ENCODE measurements at places on chromosomes 2 and 18. TPM values are rescaled to one million over a fixed set of nuclear protein-coding genes. Genes with fewer than 3 reads are reported as not detected.

- DNase-seq: no peak
Measured at GRCh38 chr2:17749753-17750438, 3.7 kb downstream of the SMC6 start.

- DNase-seq: no peak
Measured at GRCh38 chr2:161964160-161964559, 109.9 kb downstream of the DPP4 start.

- DNase-seq: no peak
Measured at GRCh38 chr18:12679183-12679786, 21.4 kb upstream of the SPIRE1 start.

GRCh38 chr2:24175631-24176187, 856 bp downstream of the FAM228A start:
- DNase-seq: no peak

GRCh38 chr18:8778824-8779223, 73.5 kb downstream of the MTCL1 start:
- no peak for DNase-seq

DNA sequence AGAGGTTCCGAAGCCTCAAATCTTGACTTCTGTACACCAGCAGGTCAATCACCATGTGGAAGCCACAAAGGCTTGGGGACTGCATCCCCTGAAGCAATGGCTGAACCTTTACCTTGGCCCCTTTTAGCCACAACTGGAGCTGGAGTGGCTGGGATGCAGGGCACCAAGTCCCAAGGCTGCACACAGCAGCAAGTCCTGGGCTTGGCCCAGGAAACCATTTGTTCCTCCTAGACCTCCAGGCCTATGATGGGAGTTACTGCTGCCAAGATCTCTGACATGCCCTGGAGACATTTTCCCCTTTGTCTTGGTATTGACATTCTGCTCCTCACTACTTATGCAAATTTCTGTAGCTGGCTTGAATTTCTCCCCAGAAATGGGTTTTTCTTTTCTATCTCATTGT, 285.9 kb downstream of the ASXL3 start:
- no peak for DNase-seq

DNA sequence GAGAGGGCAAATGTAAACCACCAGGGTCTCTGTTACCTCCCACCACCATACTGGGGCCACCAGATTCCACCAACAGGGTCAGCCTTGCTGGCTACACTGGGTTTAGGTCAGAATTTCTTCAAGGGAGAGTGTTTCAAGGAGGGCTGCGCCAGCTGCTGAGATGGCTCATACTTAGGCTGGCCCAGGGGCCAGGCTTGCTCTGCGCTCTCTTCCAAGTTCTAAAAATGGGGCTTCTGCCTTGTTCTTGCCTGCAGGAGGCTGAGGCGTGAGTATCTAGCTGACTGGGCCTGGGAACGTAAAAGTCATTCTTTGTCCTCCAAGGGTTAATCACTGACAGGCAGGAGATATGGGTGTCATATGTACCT, 28.1 kb downstream of the MRPL33 start:
- no peak for DNase-seq

GRCh38 chr2:229003256-229003655, 267.8 kb downstream of the PID1 start:
- no peak for DNase-seq

DNA sequence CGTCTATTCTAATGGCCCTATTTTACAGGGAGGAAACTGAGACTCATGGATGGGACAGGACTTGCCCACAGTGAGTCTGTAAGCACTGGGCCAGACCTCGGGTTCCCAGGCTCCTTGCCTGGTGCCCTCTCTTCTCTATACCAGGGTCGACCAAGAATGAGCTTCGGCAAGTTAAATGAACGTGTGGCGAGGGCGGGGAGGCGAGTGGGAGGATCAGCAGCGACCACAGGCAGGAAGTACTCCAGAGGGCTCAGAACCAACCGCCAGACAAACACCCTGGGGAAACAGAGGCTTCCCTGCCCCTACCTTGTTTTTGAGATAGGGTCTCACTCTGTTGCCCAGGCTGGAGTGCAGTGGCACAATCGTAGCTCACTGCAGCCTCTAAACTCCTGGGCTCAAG, 177.7 kb upstream of the SMAD2 start:
- no peak for DNase-seq

DNA sequence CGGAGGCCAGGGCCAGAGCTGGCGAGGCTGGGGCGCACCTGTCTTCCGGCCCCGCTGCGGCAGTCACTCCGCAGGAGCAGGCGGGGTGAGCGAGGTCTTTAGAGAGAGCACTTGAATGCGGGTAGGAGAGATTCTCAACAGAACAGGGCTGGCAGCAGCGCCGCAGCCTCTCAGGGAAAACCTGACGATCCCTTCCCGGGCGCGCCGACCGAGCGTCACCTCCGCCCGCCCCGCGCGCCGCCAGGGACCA, 526 bp downstream of the PRKRA start:
- no peak for DNase-seq

DNA sequence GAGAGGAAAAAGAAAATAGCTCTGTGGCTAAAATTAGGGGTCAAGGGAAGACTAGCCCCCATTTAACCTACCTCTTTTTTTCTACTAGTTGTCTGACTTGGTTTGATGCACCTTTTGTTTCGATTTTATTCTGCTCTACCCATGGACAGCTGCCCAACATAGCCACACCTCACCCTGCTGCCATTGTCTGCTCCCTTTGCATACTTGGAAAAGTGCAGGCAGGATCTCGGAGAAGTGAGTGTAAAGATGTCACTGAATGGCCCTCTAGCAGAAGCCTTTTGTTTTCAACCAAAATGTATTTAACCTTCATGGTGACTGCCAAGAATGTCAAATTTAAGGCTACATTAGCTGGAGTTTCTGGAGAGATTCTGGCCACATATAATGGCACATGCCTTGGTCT, 62.9 kb downstream of the SETBP1 start:
- DNase-seq: no peak

- no peak for DNase-seq
Measured at GRCh38 chr18:7711495-7711894, 144.4 kb downstream of the PTPRM start.

GRCh38 chr2:217610401-217610814, 392.4 kb downstream of the TNS1 start:
- peak; percentile 41 for DNase-seq

- no peak for DNase-seq
Measured at GRCh38 chr2:77521931-77522470, at the start of gene LRRTM4. TSS of gene LRRTM4 (minus strand) at chr2:77522376.

DNA sequence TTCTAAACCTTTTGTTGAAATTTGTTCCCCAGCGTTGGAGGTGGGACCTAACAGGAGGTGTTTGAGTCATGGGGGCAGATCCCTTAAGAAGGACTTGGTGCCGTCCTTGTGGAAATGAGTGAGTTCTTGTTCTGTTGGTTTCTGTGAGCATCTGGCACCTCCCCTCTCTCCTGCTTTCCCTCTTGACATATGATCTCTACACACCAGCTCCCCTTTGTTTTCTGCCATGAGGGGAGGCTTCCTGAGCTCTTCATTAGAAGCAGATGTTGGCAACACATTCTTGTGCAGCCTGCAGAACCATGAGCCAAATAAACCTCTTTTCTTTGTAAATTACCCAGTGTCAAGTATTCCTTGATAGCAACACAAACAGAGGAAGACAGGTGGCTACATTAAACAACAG, 23.8 kb downstream of the NABP1 start:
- DNase-seq: no peak

GRCh38 chr18:35024965-35025364, 16.2 kb upstream of the MAPRE2 start:
- DNase-seq: no peak

- DNase-seq: no peak
Measured at GRCh38 chr2:231017231-231017598, 20.1 kb upstream of the C2orf72 start.

- no peak for DNase-seq
Measured at GRCh38 chr2:198371921-198372543, 567.6 kb downstream of the PLCL1 start.

GRCh38 chr2:240603081-240603835, 16.7 kb downstream of the CAPN10 start:
- no peak for DNase-seq

GRCh38 chr18:40851014-40851429, 1104.0 kb upstream of the PIK3C3 start:
- no peak for DNase-seq

GRCh38 chr2:234335661-234336228, 161.1 kb downstream of the ARL4C start:
- DNase-seq: peak; percentile 67

DNA sequence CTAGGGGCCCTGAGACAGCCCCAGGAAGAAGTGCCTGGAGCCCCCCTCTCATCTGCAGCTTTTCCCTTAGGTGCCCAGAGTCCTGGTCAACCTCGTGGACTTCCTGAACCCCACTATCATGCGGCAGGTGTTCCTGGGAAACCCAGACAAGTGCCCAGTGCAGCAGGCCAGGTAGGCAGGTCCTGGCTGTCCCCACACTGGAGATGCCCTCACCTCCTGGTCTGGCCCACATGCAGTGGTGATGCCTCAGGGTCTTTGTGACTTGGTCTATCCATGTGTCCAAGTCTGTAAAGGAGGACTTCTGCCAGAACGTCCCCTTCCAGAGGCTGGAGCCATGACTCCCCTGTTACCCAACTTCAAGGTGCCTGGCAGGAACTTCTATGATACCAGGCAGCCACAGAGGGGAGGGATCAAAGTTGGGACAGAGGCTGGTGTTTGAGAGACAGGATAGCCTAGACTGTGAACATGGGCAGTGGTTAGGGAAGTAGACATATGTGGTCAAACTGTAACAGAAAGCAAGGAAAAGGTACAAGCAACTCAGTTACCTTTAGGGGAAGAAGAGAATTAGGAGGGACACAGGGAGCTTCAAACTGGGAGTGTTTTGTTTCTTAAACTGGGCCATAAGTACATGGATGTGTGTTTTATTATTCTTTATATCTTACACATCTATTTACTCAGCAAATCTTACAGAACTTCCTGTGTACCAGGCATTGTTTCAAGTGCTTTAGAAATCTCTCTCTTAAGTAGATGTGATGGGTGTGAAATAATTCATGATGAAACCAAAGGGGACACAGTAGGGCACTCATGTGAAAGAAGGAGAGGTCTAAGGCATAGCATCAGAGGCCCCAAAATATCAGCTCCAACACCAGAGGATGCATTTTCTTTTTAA, 107.1 kb downstream of the PLB1 start:
- DNase-seq: no peak

DNA sequence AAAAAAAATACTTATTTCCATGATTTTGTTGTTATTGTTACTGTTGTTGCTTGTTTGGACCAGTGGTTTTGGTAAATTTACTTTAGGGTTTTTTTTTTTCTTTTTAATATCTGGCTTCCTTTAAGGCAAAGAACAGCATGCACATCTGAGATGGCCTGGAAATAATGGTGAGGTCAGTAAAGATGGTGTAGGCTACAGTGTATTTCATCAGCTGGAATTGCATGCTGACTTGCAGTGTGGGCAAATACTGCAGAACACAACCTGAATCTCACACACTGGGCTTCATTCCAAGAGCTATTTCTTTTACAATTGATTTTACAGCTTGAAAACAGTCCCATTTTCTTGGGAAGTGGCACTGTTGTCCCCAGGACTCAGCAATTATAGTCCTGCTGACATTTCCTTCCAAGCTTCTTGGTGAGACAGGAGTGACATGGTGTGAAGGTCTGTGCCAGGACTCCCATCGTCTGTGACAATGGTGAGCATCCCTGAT, 376.1 kb upstream of the SOX11 start:
- no peak for DNase-seq

DNA sequence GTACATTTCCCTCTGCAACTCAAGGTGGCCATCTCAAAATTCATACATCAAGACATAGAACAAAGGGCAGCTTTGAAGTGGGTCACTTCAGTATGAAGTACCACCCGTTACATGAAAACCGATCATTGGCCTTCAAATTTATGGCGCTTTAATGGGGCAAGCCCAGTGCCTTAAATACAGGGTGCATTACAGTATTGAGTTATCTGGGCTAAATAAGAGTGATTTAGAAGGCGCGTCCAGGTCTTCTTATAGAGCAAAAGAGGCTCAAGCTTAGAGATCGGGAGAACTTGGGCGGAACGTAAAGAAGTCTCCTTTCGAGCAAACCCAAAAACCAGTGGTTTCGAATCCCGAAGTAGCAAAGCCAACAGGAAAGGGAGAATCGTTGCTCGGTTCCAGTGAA, 7.1 kb downstream of the HOXD3 start:
- DNase-seq: no peak

The GPR39 gene
- not detected for total RNA-seq

The CRYGC gene
- total RNA-seq: not detected

The TMEM178A gene
- 0.45 TPM for total RNA-seq

The TFCP2L1 gene
- total RNA-seq: 0.18 TPM

The SETBP1 gene
- total RNA-seq: 2.4 TPM

The RETREG2 gene
- 109 TPM for total RNA-seq

The PPP1R1C gene
- not detected for total RNA-seq

The HOXD13 gene
- total RNA-seq: not detected

The TTLL4 gene
- 16.9 TPM for total RNA-seq

The TCF23 gene
- total RNA-seq: not detected

The SLC30A3 gene
- 0.26 TPM for total RNA-seq

The OSBPL6 gene
- 0.38 TPM for total RNA-seq

The DUSP19 gene
- total RNA-seq: 2.0 TPM

The SLC4A3 gene
- total RNA-seq: 0.13 TPM

The C2orf15 gene
- 2.3 TPM for total RNA-seq

The CIB4 gene
- total RNA-seq: not detected

All from T-cell (primary cell).